ENCODE measurements at places on chromosomes 6 and 20.

GRCh38 chr6:148453906-148454305 is 111.3 kb downstream of the SASH1 start:
- DNase-seq: no peak

GRCh38 chr20:44576297-44576696 is 6.1 kb upstream of the PKIG start:
- DNase-seq: no peak

GRCh38 chr6:111534231-111534751 is 51.3 kb upstream of the REV3L start:
- DNase-seq: no peak

GRCh38 chr6:97470322-97470721 is 187.3 kb upstream of the MMS22L start:
- no peak for DNase-seq

- DNase-seq: no peak
Measured at GRCh38 chr6:11423667-11424066, 113.9 kb upstream of the TMEM170B start.

GRCh38 chr6:28235912-28236452 is 10.9 kb downstream of the ZSCAN9 start:
- DNase-seq: no peak

- DNase-seq: no peak
Measured at GRCh38 chr6:137120748-137121147, 52.7 kb downstream of the IL22RA2 start.

- no peak for DNase-seq
Measured at GRCh38 chr6:85240787-85241385, 209.0 kb upstream of the NT5E start.

- no peak for DNase-seq
Measured at GRCh38 chr20:62368392-62368975, 1.4 kb upstream of the LAMA5 start.

GRCh38 chr6:21189759-21190158 is 403.8 kb upstream of the SOX4 start:
- no peak for DNase-seq

DNA sequence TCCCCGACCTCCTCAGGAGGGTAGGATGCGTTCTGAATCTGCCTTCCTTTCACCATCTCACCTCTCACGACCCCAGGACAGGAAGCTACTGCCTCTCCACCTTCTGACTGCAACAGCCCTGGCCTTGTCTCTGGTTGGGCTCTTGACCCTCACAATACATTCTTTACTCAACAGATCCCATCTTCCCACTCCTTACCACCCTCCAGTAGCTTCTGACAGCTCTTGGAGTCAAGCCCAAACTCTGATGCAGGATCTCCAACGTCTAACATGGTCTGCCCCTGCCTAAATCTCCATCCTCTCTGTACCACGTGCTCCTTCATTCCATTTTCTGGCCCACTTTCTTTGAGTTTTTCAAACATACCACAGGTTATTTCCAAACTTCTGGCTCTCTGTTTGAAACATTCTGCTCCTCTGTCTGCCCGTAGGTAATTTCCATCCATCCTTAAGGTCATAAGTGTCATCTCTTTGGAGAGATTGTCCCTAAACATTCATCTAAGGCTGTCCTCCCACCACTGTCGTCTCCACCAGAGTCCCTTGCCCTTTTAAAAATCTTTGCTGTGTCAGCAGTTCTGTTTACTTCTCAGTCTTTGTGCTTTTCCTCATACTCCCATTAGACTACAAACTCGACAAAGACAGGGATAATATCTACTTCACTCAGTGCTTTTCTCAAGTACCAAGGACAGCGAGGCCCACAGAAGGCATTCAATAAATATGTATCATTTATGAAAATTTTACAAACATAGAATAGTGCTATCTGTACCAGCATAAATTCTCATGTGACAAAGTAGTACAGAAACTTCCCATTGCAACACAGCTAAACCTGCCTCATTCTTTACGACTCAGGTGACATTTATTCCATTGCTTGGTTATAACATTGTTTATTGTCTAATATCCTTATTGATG is 73.6 kb downstream of the BCAS1 start:
- DNase-seq: no peak

DNA sequence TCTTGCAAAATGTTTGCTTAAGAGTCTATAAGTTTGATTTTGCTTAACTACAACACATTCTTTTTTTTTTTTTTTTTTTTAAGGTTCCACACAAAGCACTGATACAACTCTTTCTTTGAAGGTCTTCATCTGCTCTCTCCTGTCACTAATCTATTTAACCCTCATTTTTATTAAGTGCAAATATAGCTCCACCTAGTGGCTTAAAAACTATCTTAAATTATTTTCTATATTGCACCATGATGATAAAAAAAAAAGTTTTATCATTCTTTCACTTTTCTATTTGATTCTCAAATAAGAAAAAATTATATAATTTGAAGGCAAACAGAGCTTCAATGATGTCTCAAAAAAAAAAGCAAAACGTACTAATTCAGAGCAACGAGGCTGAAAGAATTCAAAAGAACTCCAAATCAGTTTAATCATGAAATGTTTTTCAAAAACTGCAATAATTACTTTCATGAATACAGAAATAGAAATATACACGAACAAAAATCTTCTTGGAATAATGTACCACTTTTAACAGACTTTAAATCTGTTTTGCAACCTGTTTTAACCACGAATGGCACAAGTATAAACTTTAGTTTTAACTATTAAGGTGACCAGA is 12.8 kb downstream of the ESF1 start:
- no peak for DNase-seq

- no peak for DNase-seq
Measured at GRCh38 chr6:167129159-167129558, 6.3 kb downstream of the CCR6 start.

DNA sequence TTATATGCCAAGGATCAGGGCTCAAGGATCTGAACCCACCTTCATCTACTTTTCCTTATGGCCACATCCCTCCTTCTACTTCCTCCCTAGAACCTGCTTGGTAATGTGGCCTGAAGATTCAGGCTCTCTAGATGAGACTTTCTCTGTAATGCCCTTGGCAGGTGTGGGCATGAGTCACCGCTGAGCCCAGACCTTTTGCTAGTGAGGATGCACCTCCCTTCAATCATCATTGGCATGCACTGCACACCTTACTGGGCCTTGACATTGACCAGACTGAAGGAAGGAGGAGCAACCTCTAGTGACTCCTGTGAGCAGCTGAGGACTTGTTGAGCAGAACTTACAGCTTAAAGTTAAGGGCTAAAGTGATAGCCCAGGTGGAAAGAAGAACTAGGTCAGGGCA is 405.3 kb downstream of the MAFB start:
- no peak for DNase-seq

All from activated CD4-positive, alpha-beta T cell treated with anti-CD3 and anti-CD28 coated beads, Interleukin-2, amount 50 U/mL, for 4 hours (primary cell).